ENCODE measurements at places on chromosomes 1 and 21. TPM values are rescaled to one million over a fixed set of nuclear protein-coding genes. Genes with fewer than 3 reads are reported as not detected.

The U2AF1 gene
- total RNA-seq: 17.3 TPM

The RXFP4 gene
- total RNA-seq: 0.06 TPM

The KIF17 gene
- total RNA-seq: 19.1 TPM

The S100A3 gene
- total RNA-seq: 0.50 TPM

The RHBG gene
- not detected for total RNA-seq

The C1orf141 gene
- total RNA-seq: not detected

The GBP5 gene
- total RNA-seq: 0.94 TPM

The NCMAP gene
- not detected for total RNA-seq

The C1orf122 gene
- 8.8 TPM for total RNA-seq

The FCMR gene
- not detected for total RNA-seq

The VHLL gene
- total RNA-seq: not detected

The CLIC6 gene
- total RNA-seq: not detected

The TP73 gene
- under 0.01 TPM for total RNA-seq

The HTR6 gene
- total RNA-seq: not detected

The FMO5 gene
- total RNA-seq: 2.6 TPM

The SLC35F3 gene
- total RNA-seq: not detected

The MSH4 gene
- total RNA-seq: under 0.01 TPM

The NCDN gene
- total RNA-seq: 13.5 TPM

The OR2T2 gene
- not detected for total RNA-seq

The RIPPLY3 gene
- not detected for total RNA-seq

The SARS1 gene
- total RNA-seq: 180 TPM

The CFHR4 gene
- total RNA-seq: not detected

The AMY1B gene
- not detected for total RNA-seq

The RGS4 gene
- total RNA-seq: 12.0 TPM

The PDZK1 gene
- 0.31 TPM for total RNA-seq

The FNDC5 gene
- 0.81 TPM for total RNA-seq

The HRNR gene
- not detected for total RNA-seq

The ATP1A4 gene
- total RNA-seq: not detected

The NBPF20 gene
- total RNA-seq: 4.6 TPM

The ZSCAN20 gene
- total RNA-seq: 9.3 TPM

The MMP23B gene
- 0.19 TPM for total RNA-seq

The PTPRC gene
- total RNA-seq: not detected

All from bladder microvascular endothelial cell (primary cell).